ENCODE measurements at places on chromosomes 7 and 10.
A peak's percentile ranks its signal among the peaks of the same experiment; 100 is the strongest.

DNA sequence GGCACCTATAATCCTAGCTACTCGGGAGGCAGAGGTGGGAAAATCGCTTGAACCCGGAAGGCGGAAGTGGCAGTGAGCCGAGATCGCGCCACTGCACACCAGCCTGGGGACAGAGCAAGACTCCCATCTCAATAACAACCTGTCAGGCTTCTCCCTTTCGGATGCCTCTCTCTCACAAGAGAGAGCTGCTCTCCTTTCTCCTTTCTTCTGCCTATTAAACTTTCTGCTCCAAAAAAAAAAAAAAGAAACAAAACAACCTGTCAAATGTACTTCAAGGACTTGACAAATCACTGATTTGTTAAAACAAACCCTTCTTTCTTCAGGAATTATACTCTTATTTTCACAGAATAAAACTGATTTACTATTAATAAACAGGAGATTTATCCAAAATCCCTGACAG lies 3.6 kb downstream of the PSAP start:
- DNase-seq, result no peak

DNA sequence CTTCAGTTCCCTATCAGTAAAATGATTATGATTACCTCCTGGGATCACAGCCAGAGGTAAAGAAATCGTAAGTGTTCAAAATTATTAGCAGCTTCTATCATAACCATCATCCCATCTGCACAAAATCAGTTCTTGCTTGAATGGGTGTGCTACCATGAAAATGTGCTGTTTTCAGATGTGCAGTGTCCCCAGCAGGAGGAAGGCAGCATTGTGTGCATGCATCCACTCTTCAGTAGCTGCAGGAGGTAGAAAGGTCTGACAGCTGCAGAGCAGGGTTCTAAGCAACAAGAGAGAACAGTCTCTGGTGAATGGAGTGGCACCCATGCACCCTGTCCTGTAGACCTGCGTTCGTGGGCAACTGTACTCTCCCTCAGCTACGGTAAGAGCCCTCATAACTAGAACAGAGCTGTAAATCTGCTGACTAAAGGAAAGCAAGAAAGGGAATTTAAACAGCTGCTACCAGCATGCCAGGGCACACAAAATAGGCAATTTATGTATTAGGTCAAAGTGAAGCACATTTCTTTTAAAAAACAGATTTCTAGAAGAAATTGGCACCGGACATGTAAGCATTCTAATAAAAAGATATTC lies 21.2 kb downstream of the VSTM2A start:
- peak; percentile 15 for DNase-seq

DNA sequence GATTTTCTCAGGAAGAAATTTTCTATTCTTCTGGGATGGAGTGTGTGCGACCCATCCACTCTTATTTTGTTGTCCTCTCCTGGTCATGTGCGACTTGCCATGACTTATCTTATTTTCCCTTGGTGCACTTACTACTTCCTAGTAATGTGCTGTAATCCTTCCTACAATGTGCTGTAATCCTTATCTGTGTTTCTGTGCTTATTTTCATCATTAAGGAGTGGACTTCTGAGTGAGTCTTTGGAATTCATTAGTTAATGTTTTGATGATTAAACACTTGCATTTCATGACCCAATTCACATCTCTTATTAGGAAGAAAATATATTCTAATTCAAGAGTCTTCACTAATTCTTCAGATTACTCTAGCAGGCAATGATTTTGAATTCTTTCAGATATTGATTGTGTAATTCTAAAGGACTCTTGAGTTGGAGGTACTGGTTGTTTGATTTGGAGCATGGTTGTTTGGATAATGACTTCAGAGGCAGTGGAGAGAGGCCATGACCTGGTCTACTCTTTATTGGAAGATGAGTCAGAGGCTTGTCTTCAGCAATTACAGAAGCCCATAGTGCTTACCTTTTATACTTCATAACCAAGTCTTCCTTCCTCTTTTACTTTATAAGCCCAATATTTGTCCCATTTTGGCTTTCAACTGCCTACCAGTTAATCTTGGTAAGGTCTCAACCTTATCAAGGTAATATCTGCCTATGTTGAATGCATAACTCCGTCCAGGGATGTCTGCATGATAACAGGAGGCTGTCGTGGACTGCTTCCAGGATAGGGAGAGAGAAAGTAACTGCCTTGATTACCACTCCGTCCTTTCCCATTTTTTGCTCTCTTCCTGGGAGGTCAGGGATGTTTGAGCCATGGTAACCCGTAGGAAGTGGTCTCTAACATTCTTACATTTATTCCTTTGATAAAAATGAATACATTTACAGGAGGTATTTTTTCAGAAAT lies 278.3 kb upstream of the SP8 start:
- no peak for DNase-seq

- DNase-seq, result peak; percentile 27
These were observed 28.2 kb upstream of the BMS1 start for GRCh38 chr10:42754155-42755027.

DNA sequence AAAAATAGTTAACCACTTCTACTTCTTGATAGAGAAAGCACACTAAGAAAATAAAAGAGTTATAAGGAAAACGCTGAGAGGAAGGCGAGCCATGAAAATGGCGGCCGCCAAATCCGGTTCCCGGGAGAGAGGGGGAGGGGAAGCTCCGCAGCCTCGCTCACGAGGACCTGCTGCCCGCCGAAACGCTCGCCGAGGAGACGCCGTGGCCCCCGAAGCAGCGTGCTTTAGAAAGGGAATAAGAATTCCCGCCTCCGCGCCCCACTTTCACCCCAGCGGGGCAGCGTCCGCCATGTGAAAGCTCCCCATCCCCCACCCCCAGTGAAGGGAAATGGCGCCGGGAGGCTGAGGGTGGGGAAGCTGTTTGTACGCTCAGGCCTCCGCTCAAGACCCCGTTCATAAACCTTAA lies 505 bp downstream of the HNRNPA2B1 start:
- DNase-seq, result peak; percentile 69

- no peak for DNase-seq
These were observed 30.7 kb upstream of the TRIL start for GRCh38 chr7:28988810-28989209.

GRCh38 chr10:80156216-80156615 lies 23.7 kb downstream of the PLAC9 start:
- DNase-seq, result no peak

- DNase-seq, result no peak
These were observed 124.8 kb upstream of the TMEM72 start for GRCh38 chr10:44786286-44786850.

DNA sequence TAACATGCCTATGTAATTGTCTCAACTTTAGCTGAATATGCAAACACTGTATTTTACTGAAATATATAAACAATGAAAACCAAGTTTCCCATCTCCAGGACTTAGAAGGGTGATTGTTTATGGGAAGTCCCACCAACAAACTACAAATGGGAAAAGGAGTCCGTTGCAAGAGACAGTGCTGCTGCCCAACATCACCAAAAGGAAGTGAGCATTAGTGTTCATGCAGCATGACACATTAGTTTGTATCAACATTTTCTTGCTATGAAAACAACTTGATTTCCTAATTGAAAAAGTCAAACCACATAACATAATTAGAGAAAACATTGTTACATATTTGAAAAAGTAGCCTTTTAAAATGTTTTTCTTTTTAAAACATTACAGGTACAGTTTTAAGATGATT lies 138.5 kb downstream of the ZNF438 start:
- no peak for DNase-seq

- no peak for DNase-seq
These were observed 673.6 kb downstream of the IPMK start for GRCh38 chr10:57593983-57594573.

DNA sequence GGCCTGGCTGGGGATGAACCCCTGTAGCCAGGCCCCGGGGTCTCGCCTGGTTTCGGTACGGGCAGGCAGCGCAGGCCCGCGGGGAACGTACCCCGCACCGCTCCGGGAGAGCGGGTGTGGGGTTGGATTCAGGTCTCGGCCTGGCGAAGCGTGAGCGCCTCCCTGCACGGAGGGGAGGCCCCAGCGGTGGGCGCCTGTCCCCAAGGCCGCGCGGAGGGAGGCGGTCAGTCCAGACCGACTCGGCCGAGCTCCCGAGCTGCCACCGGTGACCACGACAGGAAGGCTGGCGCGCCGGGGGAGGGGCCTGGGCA lies 378 bp upstream of the INPP5F start:
- DNase-seq, result no peak

GRCh38 chr7:32569388-32570289 lies 74.3 kb downstream of the AVL9 start:
- DNase-seq, result no peak

GRCh38 chr7:29216128-29216527 lies 21.6 kb downstream of the CHN2 start:
- no peak for DNase-seq

DNA sequence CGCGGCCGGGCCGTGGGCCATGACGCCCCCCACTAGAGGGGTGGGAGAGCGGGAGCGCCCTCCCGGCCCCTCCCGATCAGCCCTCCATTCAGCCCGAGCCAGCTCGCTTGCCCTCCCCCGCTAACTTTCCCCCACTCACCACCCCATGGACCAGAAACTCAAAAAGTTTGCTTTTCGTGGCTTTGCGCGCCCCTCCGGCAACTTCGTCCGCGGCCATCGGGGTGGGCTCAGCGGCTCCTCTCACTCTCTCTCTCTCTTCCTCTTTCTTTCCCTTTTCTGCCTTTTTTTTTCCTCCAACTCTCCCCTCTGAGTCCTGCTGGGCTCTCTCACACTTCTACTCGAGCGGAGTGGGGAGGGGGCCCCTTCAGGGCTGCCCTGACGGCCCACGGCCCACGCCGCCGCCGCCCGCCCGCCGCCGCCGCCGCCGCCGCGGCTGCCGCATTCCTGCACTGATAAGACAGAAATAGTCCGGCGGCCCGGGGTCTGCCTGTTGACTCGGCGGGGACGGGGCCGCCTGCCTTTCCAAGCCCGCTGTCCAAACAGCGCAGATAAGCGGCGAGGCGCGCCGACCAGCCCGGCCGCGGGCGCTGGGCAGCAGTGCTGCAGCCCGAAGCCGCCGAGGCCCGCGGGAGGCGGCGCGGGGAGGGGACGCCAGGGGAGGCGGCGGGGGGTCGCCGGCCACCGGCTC lies at the start of gene SMARCD3:
TSS of gene SMARCD3 (minus strand) at position 349 of the 688 bp plus-strand sequence. CDS start at position 217, 132 bp downstream.
- DNase-seq, result peak; percentile 62

- no peak for DNase-seq
These were observed 12.5 kb upstream of the PLEKHS1 start for GRCh38 chr10:113739031-113739430.
